Hematopoietic multipotent progenitor cell treated with erythropoietin and hydrocortisone succinate and interleukin-3 and kit ligand, for 15 days (in vitro differentiated cells): ENCODE measurements at places on chromosomes 12 and 14.

- no peak for DNase-seq
Measured at GRCh38 chr12:111201036-111201435, 167.9 kb downstream of the PHETA1 start.

- DNase-seq: no peak
Measured at GRCh38 chr12:20628999-20629398, 66.1 kb upstream of the SLCO1C1 start.

- DNase-seq: no peak
Measured at GRCh38 chr14:93323600-93324174, 9.1 kb downstream of the BTBD7 start.

GRCh38 chr12:108302016-108302402 lies 37.1 kb downstream of the CMKLR1 start:
- no peak for DNase-seq

- no peak for DNase-seq
Measured at GRCh38 chr14:101884934-101885576, 79.3 kb upstream of the DYNC1H1 start.

- no peak for DNase-seq
Measured at GRCh38 chr12:66111605-66112004, 18.9 kb downstream of the LLPH start.
